Fibroblast of the conjunctiva (primary cell): ENCODE measurements at places on chromosomes 13 and 19.

GRCh38 chr13:110229905-110230563 lies 76.9 kb downstream of the COL4A1 start:
- no peak for DNase-seq

- peak; percentile 12 for DNase-seq
Measured at GRCh38 chr19:53328967-53329366, 4.6 kb upstream of the ZNF845 start.

- DNase-seq = no peak
Measured at GRCh38 chr19:31350693-31351055, 1.4 kb upstream of the TSHZ3 start.

GRCh38 chr13:48640767-48641166 lies 13.0 kb upstream of the CYSLTR2 start:
- no peak for DNase-seq
